ENCODE measurements at places on chromosomes 6 and 20. TPM values are rescaled to one million over a fixed set of nuclear protein-coding genes. Genes with fewer than 3 reads are reported as not detected.
A peak's percentile ranks its signal among the peaks of the same experiment; 100 is the strongest.

DNA sequence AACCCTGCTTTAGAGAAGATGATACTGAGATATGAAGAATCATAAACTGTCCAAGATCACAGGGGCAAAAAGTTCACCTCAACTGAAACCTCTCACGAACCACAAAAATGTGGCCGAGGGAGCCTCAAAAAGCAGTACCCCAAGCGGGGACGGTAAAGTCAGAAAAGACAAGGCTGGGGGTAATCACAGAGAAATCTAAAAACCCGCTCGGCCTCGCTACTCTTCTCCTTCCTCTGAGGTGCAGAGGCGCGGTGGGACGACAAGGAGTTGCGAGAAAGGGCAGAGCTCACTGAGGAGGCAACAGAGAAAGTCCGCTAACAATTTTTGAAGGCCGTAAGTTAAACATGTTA is 356 bp upstream of the IRAK1BP1 start:
- DNase-seq: no peak

DNA sequence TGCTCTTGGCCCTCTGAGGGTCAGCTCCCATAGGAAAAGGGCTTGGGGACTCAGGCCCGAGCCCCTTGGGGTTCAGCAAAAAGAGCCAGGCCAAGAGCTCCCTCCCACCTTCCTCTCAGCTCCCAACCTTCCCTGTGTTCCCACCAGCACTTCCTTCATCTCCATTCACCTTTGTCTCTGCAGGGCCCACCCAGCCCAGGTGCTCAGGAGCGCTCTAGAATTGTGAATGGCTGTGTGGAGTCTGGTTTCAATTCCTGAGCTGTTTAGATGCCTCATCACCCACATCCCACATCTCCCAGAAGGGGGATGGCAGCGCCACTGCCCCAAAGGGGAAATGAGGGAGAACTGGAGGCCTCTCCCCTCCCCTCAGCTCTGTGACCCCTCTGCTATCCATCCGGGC is 7.7 kb downstream of the GRM4 start:
- no peak for DNase-seq

SFT2D1 gene
- 37.7 TPM for total RNA-seq

SOX18 gene
- total RNA-seq: not detected

RGS19 gene
- total RNA-seq: 9.8 TPM

DNA sequence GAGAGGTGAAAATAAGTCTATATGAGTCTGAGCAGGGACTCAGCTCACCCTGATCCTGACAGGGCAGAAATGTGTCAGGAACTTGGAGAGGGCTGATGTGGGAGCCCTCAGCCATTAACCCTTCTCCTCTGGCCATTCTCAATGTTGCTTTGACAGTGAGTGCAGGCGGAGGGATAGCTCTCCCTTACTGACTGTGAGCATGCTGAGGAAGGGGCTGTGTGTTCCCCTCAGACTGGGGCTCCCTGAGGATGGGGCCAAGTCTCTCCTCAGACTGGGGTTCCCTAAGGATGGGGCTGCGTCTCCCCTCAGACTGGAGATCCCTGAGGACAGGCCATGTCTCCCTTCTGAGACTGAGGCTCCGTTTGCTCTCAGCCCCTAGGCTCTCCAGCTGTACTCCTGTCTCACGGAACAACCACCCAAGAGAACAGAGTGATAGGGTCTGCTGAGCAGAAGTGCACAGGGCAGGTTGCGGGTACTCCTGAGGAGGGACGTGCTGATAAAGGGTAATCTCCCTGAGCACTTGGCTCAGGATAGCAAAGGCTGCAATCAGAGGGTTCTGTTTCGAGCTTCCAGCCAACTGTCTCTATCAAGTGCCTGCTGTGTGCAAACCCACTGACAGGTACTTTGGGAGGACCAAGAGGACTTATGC is 141.0 kb downstream of the MRPL14 start:
- DNase-seq: no peak

KHDRBS2 gene
- total RNA-seq: not detected

- DNase-seq: no peak
Measured at GRCh38 chr6:83108378-83108777, 40.9 kb downstream of the DOP1A start.

CCM2L gene
- total RNA-seq: not detected

GRCh38 chr20:58471193-58472164 is 43.7 kb downstream of the APCDD1L start:
- peak; percentile 84 for DNase-seq

DNA sequence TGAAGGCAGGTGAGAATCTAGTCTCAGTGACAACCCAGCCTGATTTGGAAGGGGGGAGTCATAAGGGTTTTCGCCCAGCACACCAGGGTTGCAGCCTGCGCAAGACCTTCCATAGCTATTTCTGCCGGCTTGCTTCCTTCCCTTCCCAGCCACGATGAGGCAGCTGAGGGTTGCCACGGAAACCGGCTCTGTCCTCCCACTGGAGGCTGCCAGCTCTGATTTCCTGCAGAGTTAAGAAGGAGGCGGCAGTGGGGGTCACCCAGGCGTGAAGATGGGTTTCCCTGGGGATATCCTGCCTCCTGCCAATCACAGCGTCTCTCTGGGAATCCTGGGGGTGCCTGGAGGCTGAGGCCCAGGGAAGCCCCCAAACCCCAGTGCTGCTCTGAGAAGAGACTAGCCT is 23.1 kb upstream of the KCNB1 start:
- DNase-seq: peak; percentile 43

GRCh38 chr20:3900187-3900604 is 11.0 kb downstream of the PANK2 start:
- no peak for DNase-seq

HUS1B gene
- total RNA-seq: 0.65 TPM

GRCh38 chr6:52909531-52909930 is at the start of gene GSTA3:
Gene GSTA3, minus strand, starts transcription at chr6:52909698. Its CDS starts 3,864 bp downstream, at chr6:52905834.
- DNase-seq: no peak

HLA-B gene
- 84.2 TPM for total RNA-seq

GRCh38 chr20:48875914-48876240 is 45.6 kb upstream of the ARFGEF2 start:
- DNase-seq: peak; percentile 60

DNA sequence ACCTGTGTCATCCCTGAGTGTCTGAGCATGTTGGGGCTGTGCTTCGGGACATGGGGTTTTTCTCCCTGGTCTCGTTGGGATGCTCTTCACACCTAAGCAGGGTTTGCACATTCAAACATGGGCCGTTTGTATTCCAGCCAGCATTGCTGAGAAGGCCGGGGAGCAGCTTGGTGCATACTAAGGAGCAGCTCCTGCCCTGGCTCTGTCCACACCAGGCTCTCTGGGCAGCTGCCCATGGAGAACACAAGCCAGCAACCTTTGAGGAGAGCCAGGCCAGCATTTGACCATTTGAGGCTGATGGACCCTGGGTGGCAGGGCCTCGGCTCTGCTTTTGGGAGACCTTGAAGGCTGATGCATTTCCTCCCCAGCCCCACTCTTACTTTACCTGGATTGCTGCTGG is 92.1 kb downstream of the PHACTR3 start:
- no peak for DNase-seq

PRDM1 gene
- 1.4 TPM for total RNA-seq
